ENCODE measurements at places on chromosomes 5 and 9.
A peak's percentile ranks its signal among the peaks of the same experiment; 100 is the strongest.

- DNase-seq: no peak
These were observed 15.4 kb downstream of the TRAF2 start for GRCh38 chr9:136901516-136902258.

DNA sequence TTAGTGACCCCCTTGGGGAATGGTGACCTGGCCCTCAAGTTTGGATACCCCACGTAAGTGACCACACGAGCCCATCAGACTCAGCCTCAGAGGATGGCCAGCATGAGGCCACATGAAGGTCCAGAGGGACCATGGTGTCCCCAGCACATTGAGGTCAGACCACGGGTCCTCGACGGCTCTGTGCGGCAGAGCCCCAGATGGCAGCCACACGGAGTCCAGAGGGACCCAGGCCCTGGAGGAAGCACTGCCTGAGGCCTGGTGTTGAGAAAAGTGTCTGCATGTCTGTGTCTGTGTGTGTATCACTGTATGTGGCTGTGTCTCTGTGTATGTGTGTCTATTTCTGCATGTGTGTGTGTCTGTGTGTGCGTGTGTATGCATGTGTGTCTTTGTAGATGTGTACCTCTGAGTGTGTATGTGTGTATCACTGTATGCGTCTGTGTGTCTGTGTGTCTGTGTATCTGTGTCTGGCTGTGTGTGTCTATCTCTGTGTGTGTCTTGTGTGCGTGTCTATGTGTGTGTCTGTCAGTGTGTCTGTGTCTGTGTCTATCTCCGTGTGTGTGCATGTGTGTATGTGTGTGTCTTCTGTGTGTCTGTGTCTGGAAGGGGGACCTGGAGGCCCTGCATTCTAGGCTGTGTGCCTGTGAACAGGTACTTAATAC is 992 bp downstream of the LCNL1 start:
- no peak for DNase-seq

DNA sequence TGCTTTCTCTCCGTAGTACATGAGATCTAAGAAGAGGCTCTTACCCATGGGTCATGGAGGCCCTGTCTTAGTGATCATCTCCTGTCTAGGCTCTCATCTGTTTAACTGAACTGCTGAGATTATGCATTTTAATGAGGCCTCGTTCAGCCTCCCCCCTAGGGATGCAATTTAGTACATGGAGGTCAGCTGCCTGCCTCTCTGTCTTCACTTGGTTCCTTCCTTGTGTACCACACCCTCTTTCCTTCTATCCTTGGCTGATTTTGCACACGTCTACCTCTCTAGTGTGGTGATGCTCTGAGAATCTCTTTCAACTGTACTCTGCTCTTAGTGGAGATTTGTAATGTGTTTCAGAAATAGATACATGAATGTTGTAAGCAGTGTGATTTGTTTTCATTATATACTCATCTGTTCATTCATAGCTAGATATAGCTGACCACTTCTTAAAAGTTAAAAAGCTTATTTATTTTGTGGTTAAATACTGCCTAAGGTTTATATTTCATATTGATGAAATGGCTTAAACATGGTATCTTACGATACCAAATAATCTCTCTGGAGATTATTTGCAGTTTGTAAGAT is 3.5 kb upstream of the ACTBL2 start:
- DNase-seq: no peak

- peak; percentile 11 for DNase-seq
These were observed 16.4 kb upstream of the SMIM15 start for GRCh38 chr5:61178702-61179101.

All from renal pelvis (tissue), 12 donors.